ENCODE measurements at places on chromosomes 7 and 10. TPM values are rescaled to one million over a fixed set of nuclear protein-coding genes. Genes with fewer than 3 reads are reported as not detected.
A peak's percentile ranks its signal among the peaks of the same experiment; 100 is the strongest.

GRCh38 chr7:29955799-29956486, 33.7 kb downstream of the SCRN1 start:
- DNase-seq: no peak

DNA sequence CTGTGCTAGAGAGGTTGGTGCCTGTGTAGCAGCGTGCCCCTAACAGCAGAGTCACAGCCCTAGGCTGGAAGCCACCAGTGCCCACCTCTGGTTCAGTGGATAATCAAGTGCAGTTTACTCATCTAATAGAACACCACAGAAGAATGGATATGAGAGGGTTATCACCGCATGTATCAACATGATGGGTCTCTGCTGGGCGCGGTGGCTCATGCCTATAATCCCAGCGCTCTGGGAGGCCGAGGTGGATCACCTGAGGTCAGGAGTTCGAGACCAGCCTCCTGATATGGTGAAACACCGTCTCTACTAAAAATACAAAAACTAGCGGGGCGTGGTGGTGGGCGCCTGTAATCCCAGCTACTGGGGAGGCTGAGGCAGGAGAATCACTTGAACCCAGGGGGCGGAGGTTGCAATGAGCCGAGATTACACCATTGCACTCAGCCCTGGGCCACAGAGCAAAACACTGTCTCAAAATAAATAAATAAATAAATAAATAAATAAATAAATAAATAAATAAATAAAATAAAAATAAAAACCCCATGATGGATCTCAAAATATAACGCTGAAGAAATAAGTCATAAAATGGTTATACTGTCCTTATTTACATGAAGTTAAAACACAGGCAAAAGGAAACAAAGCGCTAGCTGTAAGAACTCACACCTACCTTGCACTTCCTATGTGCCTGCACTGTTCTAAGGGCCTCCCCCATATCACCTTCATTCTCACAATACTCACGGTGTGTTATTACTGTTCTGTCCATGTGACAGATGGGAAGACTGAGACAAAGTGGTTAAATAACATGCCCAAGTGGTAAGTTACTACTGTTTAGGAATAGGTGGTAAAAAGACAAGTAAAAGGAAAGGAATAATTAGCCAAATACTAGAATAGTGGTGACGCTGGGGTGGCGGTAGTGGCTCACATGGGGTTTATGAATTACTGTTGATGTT, 70.9 kb downstream of the AMZ1 start:
- peak; percentile 50 for DNase-seq

DNA sequence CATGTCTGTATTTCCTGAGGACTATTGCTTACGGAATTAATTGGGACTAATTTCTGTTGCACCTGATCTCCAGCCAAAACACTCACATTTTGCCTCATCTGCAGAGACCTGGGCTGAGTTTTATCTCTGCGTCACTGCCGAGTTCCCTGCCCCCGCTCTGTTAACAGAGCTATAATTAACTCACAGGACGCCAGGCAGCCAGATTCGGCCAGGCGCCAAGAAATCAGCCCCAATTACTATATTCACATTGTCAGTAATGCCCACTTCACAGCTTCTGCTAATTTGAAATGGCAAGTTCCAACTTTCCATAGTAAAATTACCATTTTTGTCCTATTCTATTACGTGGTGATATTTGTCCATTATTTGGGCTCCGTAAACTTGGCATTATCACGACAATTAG, 130.5 kb downstream of the CUX1 start:
- DNase-seq: no peak

GRCh38 chr7:131507592-131508331, 48.7 kb downstream of the PODXL start:
- DNase-seq: no peak

DNA sequence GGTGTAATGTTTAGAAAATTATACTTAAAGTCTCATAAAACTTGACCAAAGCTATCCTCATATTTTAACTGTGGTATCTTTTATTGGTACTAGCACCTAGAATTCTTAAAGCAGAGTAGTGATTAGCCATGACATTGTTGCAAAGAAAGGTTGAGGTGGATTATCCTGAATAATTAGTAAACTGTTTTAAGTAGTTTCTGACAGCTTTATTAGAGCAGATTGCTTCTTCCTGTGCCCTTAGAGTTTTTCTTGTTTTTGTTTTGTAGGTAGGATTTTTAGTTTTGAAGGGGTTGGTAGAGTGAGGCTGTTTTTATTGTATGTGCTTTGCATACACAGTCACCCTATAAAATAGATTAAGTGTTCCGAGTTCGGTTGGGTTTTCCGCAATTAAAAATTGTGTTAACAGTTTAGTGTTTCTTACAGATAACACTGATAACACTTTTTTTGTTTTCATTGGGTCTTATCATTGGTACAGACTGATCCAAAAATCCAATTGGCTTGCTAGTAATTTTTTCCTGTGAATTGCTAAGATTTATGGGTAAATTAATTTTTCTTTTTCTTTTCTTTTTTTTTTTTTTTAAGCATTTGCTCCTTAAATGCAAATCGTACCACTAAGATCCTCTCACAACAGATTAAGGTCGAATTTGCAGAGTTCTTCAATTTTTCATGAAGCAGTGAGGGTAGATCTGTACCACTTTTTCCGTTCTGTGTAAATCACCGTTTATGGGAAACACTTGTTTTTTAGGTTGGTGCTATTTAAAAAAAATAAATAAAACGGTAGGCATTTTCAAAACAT, 2.1 kb upstream of the PBLD start:
- DNase-seq: no peak

GRCh38 chr7:107594961-107595737, 15.1 kb downstream of the BCAP29 start:
- DNase-seq: peak; percentile 92

GRCh38 chr7:44621034-44621749, 14.8 kb downstream of the OGDH start:
- DNase-seq: no peak

DNA sequence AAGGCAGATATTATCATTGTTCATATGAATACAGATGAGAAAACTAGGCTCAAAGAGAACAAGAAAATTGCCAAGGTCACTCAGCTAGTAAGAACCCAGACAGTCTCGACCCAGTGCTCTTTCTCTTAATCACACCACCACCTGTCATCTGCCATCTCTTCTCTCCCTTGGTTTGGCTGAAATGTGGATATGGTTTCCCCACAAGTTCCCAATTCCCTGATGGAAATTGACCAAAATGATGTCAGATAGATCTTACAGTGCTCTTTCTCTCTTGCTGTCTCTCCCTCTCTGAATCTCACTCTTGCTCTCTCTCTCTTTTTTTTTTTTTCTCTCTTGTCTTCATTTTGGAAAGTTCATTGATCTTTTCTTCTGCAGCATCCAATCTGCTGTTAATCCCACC, 9.1 kb downstream of the C10orf90 start:
- no peak for DNase-seq

Gene ANKIB1
- 37.0 TPM for polyA plus RNA-seq

DNA sequence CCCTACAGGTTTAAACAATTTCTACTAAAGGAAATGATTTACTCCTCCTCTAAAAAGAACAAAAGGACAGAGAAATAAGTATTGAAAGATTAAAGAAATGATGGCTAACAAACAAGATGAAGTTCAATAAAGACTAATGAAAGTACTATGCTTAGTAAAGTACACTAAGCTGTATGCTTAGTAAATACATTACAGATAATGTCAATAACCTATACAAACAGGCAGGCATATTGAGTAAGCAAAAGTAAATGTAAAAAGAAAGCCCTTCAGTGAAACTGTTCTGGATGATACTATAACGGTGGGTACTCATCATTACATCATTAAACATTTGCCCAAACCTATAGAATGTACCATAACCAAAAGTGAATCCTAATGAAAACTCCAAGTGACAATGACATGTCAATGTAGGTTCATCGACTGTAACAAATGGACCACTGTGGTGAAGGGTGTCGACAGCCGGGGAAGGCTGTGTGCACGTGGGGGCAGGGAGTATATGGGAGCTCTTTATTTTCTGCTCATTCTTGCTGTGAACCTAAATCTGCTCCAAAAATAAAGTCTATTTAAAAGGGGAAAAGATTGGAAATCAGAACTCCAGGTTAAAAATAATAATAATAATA, 34.0 kb downstream of the CYTH3 start:
- DNase-seq: no peak

- DNase-seq: no peak
Measured at GRCh38 chr7:21276471-21277035, 151.3 kb upstream of the SP4 start.

GRCh38 chr10:96513305-96513697, 425 bp downstream of the TLL2 start:
- no peak for DNase-seq

Gene CFAP58
- 0.82 TPM for polyA plus RNA-seq

GRCh38 chr7:117639966-117640365, 160.1 kb downstream of the CFTR start:
- no peak for DNase-seq

Gene LRRN3
- polyA plus RNA-seq: not detected

DNA sequence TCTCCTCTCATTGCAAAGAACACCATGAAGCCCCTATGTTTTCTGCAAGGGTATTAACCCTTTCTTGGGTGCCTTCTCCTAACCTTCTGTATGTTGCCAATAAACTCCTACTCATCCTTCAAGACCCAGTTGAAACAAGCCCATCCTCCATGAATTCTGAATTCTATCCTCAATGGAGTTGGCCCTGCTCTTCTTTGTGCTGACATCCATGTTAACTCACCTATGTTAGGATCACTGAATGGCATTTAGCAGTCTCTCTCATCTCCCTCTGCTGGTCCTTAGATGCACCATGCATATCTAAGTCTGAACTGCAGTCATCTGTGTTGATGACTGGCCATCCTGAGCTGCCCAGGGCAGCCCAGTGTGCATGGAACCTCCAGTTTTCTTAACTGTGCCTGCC, 129.8 kb downstream of the BUB3 start:
- no peak for DNase-seq

DNA sequence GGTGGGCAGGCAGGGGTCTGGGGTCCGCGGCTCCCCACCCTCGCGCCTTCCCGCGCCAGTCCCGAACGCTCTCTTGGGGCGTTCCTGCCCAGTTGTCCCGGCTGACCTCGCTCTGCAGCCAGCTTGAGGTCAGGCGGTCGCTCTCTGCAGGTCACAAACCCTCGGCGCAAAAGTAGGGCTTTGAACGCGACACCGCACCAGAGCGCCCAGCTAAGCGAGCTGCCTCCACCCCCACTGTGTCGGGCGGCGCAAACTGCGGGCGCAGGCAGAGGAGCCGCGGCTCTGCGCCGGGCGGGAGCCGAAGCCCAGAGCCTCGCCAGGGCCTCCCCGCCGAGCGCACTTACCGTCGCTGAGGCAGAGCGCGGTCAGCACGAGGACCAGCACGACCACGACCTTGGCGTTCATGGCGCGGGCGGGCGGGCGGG, 284 bp downstream of the CXCL12 start:
- no peak for DNase-seq

Gene LRRC61
- polyA plus RNA-seq: 1.0 TPM

DNA sequence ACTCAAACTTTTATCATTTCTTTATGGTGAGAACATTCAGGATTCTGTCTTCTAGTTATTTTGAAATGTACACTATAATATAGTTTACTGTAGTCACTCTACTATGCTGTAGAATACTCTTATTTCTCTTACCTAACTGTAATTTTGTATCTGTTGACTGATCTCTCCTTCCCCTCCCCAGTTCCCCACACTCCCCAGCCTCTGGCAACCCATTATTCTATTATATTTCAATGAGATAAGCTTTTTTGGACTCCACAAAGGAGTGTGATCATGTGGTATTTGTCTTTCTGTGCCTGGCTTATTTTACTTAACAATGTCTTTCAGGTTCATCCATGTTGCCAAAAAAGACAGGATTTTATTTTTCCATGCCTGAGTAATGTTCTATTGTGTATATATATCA, 71.4 kb upstream of the DYNC1I1 start:
- no peak for DNase-seq

Gene FOXP2
- polyA plus RNA-seq: 0.85 TPM

DNA sequence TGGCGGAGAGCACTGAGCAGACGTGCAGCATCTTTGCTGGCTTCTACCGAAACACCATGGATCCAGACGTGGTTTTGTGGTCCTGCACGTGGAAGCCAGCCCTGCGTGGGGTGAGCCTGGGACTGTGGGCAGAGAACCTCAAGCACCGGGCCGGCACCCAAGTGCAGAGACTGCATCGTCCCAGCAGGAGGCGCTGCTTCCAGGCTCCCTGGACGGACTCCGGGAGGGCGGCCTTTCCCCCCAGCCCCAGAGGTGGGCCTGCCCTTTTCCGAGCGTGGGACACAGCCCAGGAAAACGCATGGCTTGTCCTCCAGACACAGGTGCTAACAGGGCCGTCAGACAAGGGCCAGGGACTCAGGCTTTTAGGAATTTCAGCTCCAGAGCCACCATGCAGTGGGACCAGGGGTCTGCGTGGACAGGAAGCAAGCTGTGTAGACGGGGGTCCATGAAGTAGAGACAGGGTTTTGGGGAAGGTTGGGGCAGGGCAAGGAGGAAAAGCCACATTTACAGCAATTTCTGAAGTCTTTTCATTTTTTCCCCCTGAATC, 303.9 kb downstream of the WDR37 start:
- DNase-seq: no peak

DNA sequence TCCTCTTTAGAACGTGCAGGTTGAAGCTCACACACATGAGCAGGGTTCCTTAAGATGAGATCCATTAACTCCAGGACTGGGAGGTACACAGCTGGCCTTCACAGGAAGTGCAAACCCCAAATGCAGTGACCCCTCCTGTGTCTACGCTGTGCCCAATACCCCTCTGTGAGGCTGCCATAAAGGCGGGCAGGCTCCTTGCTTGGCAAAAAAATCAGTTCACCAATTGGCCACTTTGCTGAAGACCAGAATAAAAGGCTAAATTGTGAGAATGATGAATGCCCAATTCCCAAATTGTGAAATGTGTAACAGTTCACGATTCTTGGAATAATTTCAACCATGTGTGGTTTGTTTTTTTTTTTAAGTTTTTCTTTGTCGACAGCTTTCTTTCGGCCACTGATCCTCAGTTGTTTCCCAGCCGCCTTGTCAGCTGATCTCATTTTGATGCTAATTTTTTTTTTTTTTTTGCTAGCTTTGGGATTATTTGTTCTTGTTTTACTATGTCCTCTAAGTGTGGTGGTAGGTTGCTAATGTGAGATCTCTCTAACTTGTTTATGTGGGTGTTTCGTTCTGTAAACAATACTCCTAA, 101.9 kb upstream of the PRSS58 start:
- DNase-seq: no peak

DNA sequence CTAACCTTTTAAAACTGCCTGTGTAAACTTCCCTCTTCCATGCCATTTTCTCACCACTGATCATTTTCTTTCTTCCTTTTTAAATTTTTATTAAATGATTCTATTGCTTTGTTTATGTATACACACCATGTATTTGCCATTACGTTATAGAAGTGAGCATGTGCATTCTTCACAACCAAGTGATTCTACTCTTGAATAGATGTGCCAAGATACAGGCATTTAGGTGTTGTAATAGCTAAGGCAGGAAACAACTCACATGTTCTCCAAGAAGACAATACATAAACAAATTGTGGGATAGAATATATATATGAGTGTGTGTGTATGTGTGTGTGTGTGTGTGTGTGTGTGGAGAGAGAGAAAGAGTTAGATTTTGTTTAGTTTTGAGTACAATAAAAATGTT, 202.6 kb upstream of the SEMA3E start:
- no peak for DNase-seq

Gene NPC1L1
- polyA plus RNA-seq: 0.03 TPM

Gene CELF2
- polyA plus RNA-seq: 9.8 TPM
